ENCODE measurements at places on chromosomes 3 and 15.

DNA sequence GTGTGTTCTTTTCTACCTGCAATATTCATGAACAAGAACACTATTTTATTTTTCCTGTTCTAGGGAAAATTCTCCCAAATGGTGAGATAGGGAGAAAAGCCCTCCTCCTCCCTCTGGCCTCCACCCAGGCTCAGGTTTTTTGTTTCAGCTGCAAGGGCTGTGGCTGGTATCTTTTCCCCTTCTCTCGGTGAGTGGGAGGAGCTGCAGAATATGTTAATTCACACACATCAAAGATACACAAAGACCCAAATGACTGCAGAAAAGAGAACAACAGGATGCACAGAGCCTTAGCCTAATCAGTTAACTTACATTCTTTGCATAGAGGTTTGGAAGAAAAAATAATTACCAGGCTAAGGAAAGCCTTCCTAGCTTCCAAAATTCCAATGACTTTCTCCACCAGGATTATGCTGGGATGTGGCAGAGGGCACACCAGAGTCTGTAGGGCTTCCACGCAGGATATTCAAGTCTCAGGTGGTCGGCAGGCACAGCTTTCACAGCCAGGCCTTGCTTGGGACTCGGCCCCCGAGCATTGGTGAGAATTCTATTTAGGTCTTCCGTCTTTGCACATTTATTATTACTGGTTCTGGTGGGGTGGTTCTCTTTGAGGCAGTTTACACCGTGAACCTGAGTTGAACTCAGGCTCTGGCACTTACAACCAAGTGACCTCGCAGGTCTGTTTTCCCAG lies 64.9 kb downstream of the ABHD5 start:
- DNase-seq = no peak

GRCh38 chr3:45817831-45818522 lies 21.6 kb upstream of the SLC6A20 start:
- peak; percentile 76 for DNase-seq

- peak; percentile 54 for DNase-seq
Observed at GRCh38 chr3:170117134-170117533, 64.4 kb downstream of the PHC3 start.

GRCh38 chr15:73183071-73183470 lies 130.8 kb downstream of the NEO1 start:
- no peak for DNase-seq

DNA sequence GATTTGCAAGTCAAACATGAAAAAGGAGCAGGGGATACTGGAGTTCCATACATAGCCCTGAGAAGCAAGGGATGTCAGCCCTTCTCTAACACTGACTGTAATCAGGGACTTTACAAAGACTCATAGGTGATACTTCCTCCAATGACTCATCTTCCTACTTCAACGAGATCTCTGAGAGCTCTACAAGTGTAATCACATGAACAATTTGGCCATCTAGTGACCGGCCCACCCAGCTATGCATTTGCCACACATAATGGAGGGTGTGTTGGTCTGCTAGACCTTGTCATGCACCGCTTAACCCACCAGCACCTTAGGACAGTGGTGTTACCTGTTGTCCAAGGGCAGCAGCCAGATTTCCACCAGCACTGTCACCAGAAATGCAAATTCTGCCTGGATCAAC lies 75.3 kb downstream of the NCEH1 start:
- peak; percentile 80 for DNase-seq

- DNase-seq = no peak
Observed at GRCh38 chr3:84318273-84318809, 640.4 kb upstream of the CADM2 start.

Data from HT-29 (cell line).